ENCODE measurements at places on chromosomes 7 and 10. TPM values are rescaled to one million over a fixed set of nuclear protein-coding genes. Genes with fewer than 3 reads are reported as not detected.

GRCh38 chr7:33024189-33024757, 38.3 kb downstream of the NT5C3A start:
- no peak for DNase-seq

DNA sequence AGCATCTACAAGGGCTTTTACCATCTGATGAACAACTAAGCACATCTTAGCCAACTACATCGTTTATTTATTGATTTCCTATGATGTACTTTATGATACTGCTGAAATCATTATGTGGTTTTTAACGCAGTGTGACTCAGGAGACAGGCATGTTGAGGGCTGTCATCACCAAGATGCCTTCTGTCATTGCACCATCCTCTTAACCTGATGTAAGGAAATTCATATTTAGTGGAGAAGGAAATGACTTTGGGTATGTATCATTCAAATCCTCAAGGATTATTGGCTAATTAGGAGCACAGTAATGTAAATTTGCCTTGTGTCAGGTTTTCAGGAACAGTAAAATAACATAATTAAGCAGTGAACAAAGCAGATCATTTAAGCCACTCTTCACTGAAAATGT, 138.5 kb upstream of the MGMT start:
- DNase-seq: no peak

- DNase-seq: no peak
These were observed 84.9 kb upstream of the GATA3 start for GRCh38 chr10:7969623-7970022.

DNA sequence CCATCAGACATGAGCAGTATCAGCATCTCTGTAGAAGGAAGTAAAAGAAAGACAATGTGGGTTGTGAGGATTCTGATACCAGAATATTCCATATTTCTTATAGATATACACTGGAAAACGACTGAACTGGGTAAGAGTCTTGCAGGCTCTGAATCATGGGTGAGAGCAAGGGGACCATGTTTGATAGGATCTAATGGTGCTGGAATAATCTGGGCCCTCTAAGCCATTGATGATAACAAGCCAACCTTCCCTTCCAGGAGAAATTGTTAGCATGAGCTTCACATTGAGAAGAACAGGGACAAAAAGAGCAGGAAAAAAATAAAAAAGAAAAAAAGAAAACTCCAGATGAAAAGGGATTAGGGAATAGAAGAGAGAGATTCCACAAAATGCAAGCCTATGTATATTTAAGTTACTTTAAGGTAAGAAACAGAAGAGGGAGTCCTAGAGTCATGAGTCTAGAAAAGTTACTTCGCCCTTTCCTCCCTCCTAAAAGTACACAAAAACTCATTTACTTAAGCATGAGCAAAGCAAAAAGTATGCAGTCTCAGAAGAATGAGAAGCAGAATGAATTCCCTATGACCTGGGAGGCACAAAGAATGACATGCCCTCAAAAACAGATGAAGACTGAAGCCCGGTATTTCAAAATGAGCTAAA, 181.9 kb downstream of the TMEM26 start:
- DNase-seq: peak; percentile 64

GRCh38 chr10:128817636-128818035, 649.4 kb upstream of the MGMT start:
- no peak for DNase-seq

GRCh38 chr10:105538874-105539273, 897.8 kb downstream of the SORCS3 start:
- no peak for DNase-seq

DNA sequence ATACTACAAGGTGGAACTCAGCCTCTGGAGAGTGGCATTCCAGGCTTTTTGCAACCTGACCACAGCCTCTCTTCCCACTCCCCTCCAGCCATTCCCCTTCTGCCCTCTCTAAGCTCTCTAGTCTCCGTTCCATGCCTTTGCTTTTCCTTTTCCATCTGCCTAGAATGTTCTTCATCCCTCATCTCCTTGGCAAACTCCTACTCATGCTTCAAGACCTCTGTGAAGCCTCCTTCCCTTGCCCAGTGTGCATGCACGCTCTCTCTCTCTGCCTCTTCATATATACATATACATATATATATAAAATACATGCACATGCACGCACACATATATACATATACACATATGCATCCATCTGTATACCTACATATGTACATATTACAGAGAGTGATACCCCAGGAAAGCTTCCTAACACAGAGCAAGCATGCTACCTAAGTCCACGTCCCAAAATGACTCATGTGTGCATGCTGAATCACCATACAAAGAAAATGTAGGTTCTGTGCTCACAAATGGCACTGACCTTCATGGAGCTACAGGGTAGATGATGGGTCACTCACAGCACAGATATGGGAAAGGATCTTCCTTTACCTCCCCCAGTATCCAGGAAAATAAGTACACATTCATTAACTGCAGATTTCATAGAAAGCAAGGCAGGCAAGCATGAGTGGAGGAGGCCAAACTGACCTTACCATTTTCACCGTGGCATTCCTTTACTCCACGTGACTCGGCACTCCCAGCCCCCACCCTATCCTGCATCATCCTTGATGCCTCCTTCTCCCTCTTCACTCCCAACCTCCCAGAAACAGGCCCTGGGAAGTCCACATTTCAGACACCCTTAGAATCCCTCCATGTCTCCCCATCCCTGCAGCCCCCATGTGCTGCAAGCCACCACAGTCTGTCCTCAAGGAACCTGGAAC, 238.4 kb upstream of the ZMIZ1 start:
- DNase-seq: peak; percentile 54

DNA sequence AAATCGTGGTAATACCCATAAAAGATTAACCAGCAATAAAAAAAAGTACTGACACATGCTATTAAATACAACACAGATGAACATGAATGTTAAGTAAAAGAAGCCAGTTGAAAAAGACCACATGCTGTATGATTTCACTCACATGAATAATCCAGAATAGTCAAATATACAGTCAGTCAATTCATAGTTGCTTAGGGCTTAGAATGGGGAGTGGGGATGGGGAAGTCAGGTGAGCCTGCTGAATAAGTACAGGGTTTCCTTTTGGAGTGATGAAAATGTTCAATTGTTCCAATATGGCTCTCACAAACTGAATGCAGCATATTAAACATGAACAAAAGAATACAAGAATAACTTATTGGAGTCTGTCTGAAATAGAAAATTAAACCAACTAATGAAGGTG, 1.8 kb downstream of the COA1 start:
- no peak for DNase-seq

DNA sequence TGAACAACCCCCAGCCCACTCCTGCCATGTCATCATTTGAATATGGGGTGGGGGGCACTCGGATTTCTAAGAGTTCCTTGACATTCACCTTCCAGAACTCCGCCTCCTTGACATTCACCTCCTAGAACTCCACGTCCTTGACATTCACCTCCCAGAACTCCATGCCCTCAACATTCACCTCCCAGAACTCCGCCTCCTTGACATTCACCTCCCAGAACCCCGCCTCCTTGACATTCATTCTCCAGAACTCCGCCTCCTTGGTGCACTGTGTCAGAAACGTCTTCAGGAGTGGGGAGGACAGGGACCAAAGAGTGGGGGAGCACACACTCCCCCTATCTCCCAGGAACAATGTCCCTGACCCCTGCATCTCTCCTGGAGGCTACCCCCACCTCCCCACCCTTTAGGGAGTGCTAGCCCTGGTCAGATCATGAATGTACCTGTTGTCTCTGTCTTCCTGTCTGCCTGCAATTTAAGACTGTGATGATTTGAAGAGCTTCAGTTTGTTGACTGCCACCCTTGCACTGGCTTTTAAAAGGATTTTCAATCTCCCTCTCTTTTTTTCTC, 110.1 kb downstream of the NPTX2 start:
- DNase-seq: no peak

DNA sequence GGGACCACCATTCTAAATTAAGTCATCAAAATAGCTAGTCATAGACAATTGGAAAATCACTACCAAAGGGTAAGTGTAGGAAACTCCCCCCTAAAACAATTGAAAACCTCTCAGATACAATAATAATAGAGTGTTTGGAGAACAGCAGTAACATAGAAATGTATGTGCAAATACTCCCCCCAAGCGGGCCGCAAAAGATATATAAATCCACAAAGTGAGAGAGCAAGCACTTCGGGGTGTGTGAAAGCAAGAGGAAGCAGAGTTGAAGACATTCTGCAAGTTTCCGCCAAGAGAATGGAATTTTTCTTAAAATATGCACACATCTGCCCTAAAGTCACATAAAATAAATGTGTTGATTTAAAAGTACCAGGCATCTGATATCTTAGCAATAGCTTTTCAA, 33.3 kb downstream of the CHCHD3 start:
- no peak for DNase-seq

DNA sequence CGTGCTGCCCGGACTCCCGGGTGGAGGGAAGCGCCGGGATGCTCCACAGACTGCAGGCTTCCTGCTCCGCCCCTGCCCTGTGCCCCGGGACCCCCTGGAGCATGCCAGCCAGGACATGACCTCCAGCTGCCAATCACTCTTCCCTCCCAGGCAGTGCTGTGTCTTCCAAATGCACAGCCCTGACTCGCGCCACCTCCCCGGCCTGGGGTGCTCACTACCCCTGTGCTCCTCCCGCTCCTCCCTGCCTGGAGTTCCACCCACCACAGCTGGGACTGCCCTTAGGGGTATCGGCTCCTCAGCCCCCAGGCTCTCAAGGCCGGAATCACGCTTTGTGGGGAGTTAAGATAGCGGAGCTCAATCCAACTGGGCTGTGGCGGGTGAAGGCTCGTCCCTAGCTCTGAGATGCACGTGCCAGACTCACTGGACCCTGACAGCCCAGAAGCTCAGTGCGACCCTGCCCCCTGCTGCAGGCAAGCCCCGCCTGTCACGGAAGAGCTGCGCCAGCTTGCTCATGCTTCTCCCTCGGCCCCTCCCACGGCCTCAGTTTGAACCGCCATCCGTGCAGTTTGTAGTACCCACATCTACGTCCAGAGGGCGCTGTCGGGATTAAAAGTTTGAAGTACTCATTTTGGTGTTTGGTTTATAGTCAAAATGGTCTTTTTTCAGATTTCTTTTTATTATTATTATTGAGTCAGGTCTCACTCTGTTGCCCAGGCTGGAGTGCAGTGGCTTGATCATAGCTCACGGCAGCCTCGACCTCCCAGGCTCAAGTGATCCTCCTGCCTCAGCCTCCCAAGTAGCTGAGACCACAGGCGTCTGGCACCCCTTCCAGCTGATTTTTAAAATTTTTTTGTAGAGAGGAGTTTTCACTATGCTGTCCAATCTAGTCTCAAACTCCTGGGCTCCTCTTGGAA, 142.5 kb upstream of the TCERG1L start:
- no peak for DNase-seq

GRCh38 chr7:85840554-85840953, 653.7 kb upstream of the SEMA3D start:
- no peak for DNase-seq

- no peak for DNase-seq
These were observed 215.7 kb downstream of the HTR7 start for GRCh38 chr10:90642136-90642535.

- no peak for DNase-seq
These were observed 68.7 kb downstream of the CAMK1D start for GRCh38 chr10:12418000-12418399.

DNA sequence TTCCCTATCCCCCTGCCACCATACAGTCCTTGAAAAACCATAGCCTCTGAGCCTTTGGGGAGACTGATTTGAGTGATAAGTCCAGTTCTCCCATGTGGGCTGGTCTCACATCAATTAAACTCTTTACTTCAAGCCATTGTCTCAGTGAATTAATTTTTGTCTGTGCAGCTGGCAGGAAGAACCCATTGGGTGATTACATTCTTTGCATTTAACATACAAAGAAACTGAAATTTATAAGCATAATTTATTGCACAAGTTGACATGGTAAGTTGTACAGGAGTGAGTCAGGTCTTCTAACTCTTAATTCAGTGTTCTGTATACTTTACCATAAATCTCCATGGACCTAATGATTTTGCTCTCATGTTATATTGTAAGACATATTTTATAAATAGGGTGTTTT, 1613.0 kb upstream of the LRRTM3 start:
- no peak for DNase-seq

GRCh38 chr10:132007681-132008080, 26.0 kb upstream of the BNIP3 start:
- DNase-seq: no peak

DNA sequence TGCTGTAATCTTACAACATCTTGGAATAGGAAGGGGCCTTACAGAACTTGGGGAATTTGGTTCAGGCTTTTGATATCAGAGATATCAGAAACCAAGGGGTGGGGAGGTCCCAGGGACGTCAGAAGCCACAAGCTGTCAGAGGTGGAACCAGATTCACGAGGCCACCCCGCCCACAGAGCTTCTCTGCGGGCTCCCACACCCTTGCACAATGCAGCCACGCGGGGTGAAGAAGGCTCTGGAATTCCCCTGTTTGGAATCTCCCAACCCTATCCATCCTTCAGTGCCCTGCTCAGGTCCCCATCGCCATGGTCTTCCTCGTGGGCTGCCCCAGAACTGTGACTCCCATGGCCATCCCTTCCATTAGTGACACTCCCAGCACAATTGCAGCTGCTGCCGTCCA, 247.1 kb upstream of the SHH start:
- DNase-seq: no peak

DNA sequence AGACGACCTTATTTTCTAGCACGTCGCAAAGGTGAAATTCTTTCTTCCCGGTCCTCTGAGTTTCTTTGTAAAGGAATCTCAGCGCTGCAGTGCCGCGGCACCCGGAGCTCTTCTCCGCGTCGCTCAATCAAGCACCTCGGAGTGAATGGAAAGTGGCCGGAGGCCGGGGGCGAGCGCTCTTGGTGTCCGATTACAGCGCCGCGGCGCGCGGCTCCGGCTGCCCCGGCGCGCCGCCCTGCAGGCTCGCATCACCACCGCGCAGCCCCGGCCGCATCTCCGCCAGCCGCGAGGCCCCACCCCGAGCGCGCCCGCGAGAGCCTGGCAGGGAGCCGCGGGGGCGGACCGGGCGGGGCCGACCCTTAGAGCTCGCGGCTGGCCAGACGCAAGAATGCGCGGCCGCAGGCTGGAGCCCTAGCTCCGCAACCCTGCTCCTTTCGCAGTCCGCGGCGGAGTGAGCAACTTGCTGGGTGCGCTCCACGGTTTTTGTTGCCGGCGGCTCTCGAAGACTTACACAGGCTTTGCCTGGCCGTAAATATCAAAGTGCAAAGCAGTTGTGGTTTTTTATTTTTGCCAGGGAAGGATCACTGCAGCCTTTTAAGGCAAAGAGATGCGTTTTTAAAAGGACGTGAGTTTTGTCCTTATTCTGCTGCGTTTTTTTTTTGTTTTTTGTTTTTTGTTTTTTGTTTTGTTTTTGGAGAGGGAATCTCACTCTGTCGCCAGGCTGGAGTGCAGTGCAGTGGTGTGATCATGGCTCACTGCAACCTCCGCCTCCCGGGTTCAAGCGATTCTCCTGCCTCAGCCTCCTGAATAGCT, at the start of gene SEMA3C:
SEMA3C (minus strand) TSS at position 143 of the 813 bp plus-strand sequence. CDS start 2,270 bp downstream, outside the sequence.
- peak; percentile 95 for DNase-seq

Gene CYP26C1
- total RNA-seq: not detected

Gene VSIR
- 28.5 TPM for total RNA-seq

Gene CALCR
- total RNA-seq: not detected

Gene CLCN1
- total RNA-seq: not detected

Gene CDH23
- total RNA-seq: 0.05 TPM

Gene SLC18A2
- not detected for total RNA-seq

Gene TLL2
- total RNA-seq: 0.23 TPM

Gene UCN3
- total RNA-seq: not detected

Gene NRCAM
- 0.38 TPM for total RNA-seq

Gene ATOH7
- not detected for total RNA-seq

Gene RBM17
- 75.2 TPM for total RNA-seq

Gene C10orf143
- total RNA-seq: 2.4 TPM

Gene CLRN3
- total RNA-seq: not detected

Gene NKX2-3
- not detected for total RNA-seq

Gene HOXA11
- total RNA-seq: 40.0 TPM
